NCI-H226 (cell line): ENCODE measurements at places on chromosomes 13 and 19.

- no peak for DNase-seq
Measured at GRCh38 chr19:17888260-17888659, 16.5 kb downstream of the SLC5A5 start.

GRCh38 chr19:43720936-43721335 lies 5.1 kb downstream of the IRGC start:
- no peak for DNase-seq

- DNase-seq: no peak
Measured at GRCh38 chr13:42617221-42617620, 43.3 kb downstream of the TNFSF11 start.

GRCh38 chr19:6677883-6678689 lies 8.1 kb upstream of the TNFSF14 start:
- DNase-seq: no peak

GRCh38 chr13:77896977-77897376 lies 21.7 kb downstream of the EDNRB start:
- no peak for DNase-seq

GRCh38 chr19:14073261-14073924 lies 807 bp downstream of the MISP3 start:
- peak; percentile 71 for DNase-seq

- DNase-seq: no peak
Measured at GRCh38 chr13:56412856-56413255, 727.9 kb upstream of the PRR20A start.

GRCh38 chr13:113854238-113855011 lies 9.5 kb downstream of the GAS6 start:
- no peak for DNase-seq

DNA sequence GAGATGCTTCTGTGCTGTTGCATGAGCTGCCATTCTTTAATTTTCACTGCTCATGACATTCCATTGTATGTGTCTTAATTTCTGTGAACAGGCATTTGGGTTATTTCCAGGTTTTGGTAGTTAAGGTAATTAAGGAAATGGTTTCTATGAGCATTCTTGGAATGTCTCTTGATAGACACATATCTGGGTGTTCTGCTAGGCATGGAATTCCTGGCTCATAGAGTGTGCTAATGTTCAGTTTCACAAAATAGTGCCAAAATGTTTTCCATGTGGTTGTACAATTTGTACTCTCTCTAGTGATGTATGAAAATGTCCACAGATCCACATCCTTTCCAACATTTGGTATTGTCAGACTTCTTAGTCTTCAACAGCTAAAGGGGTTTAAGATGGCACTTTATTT lies 680.9 kb upstream of the SGCG start:
- DNase-seq: peak; percentile 3

DNA sequence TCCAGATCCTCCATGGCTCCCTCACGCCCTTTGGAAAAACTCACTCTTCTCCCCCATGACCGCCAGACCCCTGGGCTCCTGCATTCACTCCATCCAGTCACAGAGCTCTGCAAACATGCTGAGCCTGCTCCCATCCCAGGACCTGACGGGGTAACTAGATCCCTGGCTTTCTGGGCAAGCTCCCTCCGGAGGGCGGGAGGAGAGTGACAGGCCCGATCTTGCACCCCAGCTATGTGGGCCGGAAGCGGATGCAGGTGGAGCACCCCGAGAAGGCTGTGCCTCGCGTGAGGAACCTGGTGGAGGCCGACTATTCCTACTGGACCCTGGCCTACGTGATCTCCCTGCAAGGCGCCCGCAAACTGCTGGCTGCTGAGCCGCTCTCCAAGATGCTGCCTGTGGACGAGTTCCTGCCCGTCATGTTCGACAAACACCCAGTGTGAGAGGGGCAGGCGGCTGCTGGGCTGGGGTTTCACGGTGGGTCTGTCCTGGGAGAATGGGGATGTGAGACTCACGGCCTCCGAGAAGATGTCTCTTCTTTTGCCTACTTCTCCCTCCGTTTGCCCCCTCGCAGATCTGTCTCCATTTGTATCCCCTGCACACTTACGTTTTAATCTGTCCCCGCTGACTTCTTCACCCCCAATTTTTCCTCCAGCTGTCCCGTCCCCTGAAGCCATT lies 25.2 kb downstream of the COLGALT1 start:
- no peak for DNase-seq

DNA sequence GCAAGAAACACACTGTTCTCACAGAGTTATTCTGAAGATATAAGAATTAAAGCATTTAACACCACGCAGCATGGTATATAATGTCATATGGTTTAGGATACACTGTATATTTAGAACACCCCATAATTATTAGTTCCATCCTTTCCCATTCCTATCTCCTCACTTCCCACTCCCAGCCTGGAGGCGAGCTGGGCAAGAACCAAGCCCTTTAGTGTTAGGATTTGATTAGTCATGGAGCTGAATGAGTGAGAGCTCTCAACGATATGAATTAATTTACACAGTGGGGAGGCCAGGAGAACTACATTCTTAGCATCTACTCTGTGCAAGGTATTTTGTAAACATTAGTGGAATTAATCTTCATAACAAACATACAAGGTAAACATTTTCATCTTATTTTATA lies 934.3 kb downstream of the DIAPH3 start:
- no peak for DNase-seq

DNA sequence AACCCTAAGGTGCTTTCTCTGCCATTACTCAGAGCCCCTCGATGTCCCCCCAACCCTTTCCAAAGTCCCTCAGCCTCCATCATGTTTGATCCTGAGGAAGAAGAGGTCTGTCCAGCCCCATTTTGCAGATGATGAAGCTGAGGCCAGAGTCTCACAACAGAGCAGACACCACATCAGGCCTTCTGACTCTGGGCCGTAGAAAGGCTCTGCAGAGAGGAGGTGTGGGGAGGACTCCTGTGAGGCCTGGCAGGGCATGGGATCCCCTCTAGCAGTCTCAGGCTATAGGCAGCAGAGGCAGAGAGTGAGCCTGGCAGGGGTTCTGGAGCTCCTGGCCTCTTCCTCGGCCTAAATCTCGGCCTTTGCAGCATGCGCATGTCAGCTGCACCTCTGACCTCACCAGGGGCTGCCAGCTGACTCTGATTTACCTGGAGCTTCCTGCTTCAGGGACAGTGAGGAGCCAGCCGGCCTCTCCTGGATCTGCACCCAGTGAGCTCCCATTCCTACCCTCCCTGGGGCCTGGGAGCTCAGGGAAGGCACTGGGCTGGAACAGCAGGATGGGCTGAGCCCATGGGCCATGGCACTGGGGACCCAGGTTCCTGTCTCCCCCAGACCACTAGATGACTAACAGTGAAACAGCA lies 41.7 kb upstream of the VSTM2B start:
- DNase-seq: no peak

GRCh38 chr13:78060966-78061365 lies 142.3 kb upstream of the EDNRB start:
- no peak for DNase-seq

DNA sequence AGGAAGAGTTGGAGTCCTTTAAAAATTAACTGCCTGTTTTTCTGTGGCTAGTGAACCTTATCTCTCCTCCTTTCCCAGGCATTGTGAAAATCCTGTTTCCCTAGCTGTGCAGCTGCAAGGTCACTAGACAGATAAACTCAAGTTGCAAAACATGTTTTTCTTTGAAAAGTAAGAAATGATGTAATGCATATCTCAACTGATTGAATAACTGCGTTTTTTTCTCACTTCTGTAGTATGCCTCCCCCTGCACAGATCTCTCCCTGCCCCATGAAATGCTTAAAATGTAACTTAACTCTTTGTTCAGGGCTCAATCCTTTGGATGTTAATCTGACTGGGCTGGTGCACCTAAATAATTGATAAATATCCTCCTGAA lies 27.7 kb upstream of the CYSLTR2 start:
- DNase-seq: peak; percentile 80

GRCh38 chr13:91459485-91459884 lies 61.1 kb downstream of the GPC5 start:
- no peak for DNase-seq

- no peak for DNase-seq
Measured at GRCh38 chr13:73222627-73223305, 164.0 kb downstream of the KLF5 start.

DNA sequence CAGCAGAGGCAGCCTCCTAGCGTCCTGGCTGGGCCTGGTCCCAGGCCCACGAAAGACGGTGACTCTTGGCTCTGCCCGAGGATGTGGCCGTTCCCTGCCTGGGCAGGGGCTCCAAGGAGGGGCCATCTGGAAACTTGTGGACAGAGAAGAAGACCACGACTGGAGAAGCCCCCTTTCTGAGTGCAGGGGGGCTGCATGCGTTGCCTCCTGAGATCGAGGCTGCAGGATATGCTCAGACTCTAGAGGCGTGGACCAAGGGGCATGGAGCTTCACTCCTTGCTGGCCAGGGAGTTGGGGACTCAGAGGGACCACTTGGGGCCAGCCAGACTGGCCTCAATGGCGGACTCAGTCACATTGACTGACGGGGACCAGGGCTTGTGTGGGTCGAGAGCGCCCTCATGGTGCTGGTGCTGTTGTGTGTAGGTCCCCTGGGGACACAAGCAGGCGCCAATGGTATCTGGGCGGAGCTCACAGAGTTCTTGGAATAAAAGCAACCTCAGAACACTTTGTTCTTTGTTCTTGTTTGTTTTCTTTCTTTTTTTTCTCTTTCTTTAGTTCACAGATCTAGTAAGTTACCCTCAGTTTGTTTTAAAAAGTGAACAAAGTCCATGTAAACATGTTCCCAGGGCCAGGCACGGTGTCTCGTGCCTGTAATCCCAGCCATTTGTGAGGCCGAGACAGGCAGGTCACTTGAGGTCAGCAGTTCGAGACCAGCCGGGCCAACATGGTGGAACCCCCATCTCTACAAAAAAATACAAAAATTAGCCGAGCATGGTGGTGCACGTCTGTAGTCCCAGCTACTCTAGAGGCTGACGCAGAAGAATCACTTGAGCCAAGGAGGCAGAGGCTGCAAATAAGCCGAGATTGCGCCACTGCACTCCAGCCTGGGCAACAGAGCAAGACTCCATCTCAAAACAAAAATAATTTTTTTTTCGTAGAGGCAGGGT lies 10.2 kb downstream of the ANGPTL4 start:
- no peak for DNase-seq

DNA sequence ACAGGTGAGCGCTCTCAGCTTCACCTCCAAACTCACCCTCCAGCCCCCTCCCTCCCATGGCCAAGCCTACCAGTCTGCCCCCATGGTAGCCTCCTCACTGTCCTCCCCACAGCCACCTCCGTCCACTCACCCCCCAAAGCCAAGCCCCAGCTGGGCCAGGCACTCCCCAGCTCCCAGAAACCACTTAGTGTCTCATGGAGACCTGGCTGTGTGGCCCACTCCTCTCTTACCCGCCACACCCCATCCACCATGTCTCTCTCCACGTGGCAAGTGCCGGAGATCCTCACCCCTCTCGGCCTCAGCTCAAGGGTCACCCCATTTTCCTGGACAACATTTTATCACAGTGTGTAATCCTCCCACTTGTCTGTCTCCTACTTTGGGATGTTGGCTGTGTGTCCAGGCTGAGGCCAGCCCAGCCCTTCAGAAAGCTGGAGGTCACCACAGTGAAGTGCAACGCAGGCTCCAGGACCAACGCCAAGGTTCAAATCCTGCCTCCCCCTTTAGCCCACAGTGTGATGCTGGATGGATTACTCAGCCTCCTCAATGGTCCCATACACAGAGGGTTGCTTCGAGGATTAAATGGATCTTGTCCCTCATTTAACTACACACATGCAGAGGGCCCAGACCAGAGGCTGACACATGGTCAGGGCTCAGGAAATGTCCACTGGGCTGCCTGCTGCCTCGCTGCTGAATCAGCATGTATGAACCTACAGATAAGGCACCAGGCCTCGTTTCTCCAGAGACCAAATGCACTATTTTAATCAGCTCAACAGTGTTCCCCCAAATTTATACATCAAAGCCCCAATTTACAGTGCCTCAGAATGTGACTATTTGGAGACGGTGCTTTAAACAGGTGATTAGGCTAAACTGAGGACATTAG lies 71.3 kb downstream of the CEBPG start:
- DNase-seq: no peak

GRCh38 chr13:72469906-72470305 lies 257.5 kb downstream of the MZT1 start:
- DNase-seq: no peak

DNA sequence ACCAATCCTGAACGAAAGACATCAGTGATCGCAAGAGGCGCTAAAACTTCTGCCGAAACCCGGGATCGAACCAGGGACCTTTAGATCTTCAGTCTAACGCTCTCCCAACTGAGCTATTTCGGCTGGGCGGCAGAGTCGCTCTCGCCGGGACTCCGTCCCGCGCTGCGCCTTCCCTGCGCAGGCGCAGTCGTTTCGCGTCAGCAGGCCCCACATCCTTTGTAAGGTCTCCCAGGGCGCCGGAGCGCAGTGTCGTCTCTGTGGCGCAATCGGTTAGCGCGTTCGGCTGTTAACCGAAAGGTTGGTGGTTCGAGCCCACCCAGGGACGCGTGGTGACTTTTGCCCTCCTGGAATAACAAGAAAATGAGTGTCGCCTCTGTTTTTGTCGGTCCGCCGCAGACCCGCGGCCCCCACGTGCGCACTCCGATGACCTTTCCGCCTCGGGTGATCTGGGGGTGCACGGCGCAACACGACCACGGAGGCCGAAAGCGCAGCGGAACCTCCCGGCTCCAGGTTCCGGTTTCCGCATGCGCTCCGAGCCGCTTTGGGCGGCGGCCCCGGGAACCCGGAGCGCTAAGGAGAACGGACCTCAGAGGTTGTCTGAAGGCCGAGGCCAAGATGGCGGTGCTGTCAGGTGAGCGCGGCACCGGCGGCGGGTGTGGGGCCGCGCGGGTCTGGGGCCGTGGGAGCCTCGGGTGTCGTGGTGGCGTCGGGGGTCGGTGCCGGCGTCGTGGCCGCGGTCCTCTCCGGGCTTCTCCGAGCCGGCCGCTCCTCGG lies at the start of gene NDUFS7:
Gene NDUFS7, plus strand, starts transcription at position 596 of the 773 bp plus-strand sequence. Its CDS starts 20 bp downstream, at position 616.
- peak; percentile 81 for DNase-seq

DNA sequence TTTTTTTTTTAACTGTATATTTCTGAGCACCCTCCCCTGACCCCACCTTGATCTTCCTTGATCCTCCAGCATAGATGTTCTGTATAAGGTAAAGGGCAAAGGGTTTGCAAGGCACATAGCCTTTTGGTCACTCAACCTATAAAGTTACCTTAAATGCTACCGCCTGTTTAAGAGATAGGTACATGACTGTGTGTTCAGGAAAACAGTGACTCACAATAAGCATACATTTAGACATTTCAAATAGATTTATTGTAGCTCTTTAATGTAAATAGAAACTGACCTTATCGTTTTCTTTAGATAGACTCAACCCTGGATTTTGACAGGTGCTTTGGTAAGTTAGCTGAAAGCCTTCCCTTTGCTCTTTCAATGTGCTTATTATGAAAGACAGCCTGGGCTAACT lies 15.2 kb upstream of the SLC10A2 start:
- no peak for DNase-seq

GRCh38 chr19:23382955-23383354 lies 12.3 kb downstream of the ZNF91 start:
- DNase-seq: no peak
